Astrocyte (in vitro differentiated cells and primary cell): ENCODE measurements at places on chromosomes 3 and 15.

- H3K27ac ChIP-seq: no peak overlapping the region
- H3K36me3 ChIP-seq: no peaks in the 10 kb centered on the region
- peaks cover 12% of the 10 kb centered on the region for H3K4me1 ChIP-seq
- H3K4me3 ChIP-seq: no peak overlapping the region
These were observed 156.7 kb downstream of the TJP1 start for GRCh38 chr15:29665444-29666003.

DNA sequence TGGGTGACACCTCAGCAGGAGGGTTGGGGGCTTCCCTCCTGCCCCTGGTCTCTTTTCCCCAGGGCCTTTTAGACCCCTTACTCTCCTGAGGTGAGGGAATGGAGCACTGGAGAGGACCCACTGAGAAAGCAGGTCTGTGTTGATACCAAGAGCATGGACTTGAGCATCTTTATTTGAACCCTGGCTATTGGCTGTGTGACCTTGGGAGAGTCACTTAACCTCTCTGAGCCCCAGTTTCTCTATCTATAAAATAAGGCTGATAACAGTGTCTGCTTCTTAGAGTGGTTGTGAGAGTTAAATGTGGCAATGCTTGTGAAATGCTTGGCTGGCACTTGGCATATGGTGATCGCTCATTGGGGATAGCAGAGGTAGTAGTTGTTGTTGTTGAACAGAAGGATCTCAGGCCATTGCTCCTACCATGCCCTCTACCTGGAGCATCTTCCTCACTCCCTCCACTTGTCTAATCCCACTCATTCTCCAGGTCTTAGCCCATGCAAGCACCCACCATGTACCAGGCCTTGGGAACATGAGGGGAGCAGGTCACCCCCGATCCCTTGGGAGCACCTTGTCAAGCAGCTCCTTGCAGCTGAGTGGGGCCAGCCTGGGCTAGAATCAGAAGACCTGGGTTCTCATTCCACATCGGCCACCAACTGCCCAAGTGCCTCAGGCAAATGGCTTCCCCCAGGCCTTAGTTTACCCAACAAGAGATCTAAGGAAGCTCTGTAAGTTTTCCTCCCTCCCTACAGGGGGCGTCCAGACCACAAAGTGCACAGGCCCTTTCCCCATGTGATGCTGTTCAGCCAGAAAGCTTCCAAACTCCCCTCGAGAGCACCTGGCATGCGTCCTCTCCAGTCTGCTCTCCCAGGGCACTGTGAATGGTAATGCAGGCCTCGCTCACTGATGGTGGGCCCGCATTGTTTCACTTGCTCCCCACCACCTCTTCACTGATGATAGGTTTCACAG lies 96.7 kb downstream of the LSM3 start:
- no peak overlapping the region for H3K4me3 ChIP-seq
- DNase-seq: no peak
- peaks cover 4% of the 10 kb centered on the region for H3K27me3 ChIP-seq
- H3K27ac ChIP-seq: no peak overlapping the region
- H3K36me3 ChIP-seq: no peaks in the 10 kb centered on the region

DNA sequence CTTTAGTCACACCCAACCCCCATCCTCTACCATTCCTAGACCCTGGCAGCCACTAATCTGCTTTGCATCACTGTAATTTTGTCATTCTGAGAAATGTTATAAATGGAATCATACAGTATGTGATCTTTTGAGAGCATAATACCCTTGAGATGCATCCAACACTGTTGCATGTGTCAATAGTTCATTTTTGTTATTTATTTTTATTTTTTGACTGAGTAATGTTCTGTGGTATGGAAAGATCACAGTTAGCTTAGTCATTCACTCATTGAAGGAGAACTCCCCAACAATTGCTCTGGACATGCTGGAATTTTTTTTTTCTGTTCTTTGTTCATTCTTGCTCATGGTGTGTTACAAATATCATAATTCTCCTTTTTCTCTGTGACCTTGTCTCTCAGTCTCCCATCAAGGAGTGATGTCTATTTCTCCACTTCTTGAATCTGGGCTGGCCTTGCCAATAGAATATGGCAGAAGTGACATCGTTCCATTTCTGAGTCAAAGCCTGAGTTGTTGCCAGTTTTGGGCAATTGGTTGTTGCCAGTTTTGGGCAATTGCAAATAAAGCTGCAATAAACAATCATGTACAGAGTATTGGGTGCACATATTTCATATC lies 6.8 kb upstream of the ADPGK start:
- no peaks in the 10 kb centered on the region for H3K36me3 ChIP-seq
- H3K4me1 ChIP-seq: peaks cover 15% of the 10 kb centered on the region
- no peak overlapping the region for H3K4me3 ChIP-seq

DNA sequence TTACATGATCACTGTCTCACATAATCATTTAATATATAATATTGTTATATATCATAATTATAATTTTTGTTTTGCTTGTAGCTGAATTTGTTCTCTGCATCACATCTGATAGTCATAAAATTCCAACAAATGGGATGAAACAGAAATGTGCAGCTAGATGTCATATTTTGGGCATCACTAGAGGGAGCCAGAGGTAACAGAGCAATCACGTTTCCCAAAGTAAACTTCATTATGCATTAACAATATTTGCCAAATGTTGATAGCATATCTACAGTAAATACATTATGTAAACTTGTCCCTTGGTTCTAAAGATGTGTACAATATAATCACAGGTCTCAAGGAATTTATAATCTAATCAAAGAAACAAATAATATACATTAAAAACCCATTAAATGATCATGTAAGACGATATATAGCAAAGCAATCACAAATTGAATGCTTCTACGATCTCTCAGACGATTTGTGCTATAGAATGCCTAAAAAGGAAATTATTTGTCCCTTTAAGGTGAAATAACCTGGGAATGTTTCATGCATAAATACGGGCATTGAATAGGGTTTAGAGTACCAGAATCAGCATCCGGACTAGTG lies 234.2 kb upstream of the MCTP2 start:
- no peaks in the 10 kb centered on the region for H3K4me1 ChIP-seq
- H3K4me3 ChIP-seq: no peak overlapping the region
- no peak overlapping the region for H3K27ac ChIP-seq

DNA sequence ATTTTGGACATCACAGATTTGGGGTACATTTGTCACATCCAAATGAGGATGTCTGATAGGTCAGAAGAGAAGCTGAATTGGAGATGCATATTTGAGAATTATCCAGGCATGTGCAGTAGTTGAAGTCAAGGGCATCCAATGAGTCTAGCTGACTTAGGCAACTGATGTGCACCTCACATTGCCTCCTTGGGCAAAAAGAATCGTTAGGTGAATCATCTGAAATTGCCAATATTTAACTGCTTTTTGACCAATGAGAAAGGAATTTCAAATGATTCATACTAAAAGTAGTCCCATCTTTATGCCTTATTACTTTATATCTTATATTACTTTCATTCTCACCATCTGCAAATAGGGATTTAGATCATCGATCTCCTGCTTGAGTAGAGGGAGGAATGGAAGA lies 117.7 kb downstream of the CD47 start:
- H3K4me3 ChIP-seq: no peak overlapping the region
- no peak for DNase-seq
- peaks cover 3% of the 10 kb centered on the region for H3K27me3 ChIP-seq
- no peak overlapping the region for H3K27ac ChIP-seq

GRCh38 chr15:73926219-73927002 lies at the start of gene LOXL1:
LOXL1 (plus strand) TSS chr15:73926462; CDS start chr15:73926784, 322 bp downstream.
- H3K27ac ChIP-seq: peak within 1 kb of the TSS; percentile 94
- peak; percentile 89 for DNase-seq
- no peaks in the 10 kb centered on the region for H3K27me3 ChIP-seq
- no peaks in the 10 kb centered on the region for H3K36me3 ChIP-seq
- peaks cover 82% of the 10 kb centered on the region for H3K4me1 ChIP-seq

DNA sequence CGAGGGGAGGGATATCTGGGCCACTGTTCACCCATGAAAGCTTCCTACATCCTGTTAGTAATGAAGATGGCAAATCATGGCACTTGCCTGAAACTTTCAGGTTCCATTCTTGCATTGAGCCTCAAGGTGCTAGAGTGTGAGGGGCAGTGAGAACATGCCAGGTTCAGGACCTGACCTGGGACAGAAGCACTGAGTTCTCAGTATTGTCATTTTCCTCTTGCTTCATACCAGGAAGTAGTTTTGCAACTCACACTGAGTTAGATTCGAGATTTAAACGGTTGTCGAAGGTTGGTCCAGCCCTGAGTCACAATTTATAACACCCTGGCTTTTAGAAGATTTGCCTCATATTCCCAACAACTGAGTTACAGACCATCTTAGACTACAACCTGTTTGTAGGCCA lies 11.8 kb upstream of the MEIS2 start:
- H3K4me3 ChIP-seq: no peak overlapping the region
- H3K4me1 ChIP-seq: peaks cover 12% of the 10 kb centered on the region
- no peak for DNase-seq
- no peak overlapping the region for H3K27ac ChIP-seq

GRCh38 chr3:34212175-34212574 lies 413.7 kb downstream of the PDCD6IP start:
- no peaks in the 10 kb centered on the region for H3K36me3 ChIP-seq
- H3K4me3 ChIP-seq: no peak overlapping the region
- no peak overlapping the region for H3K27ac ChIP-seq

DNA sequence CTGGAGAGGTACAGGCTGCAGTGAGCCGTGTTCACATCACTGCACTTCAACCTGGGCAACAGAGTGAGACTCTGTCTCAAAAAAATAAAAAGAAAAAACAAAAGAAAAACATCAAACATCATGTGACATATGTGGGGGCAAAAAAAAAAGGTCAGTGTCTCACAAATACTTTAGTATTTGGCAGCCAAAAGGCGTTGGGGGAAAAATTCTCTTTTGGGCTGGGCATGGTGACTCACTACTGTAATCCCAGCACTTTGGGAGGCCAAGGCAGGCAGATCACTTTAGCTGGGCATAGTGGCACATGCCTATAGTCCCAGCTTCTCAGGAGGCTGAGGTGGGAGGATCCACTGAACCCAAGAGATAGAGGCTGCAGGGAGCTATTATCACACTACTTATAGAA lies 47.6 kb downstream of the TMCC1 start:
- no peaks in the 10 kb centered on the region for H3K4me1 ChIP-seq
- no peaks in the 10 kb centered on the region for H3K27me3 ChIP-seq
- no peaks in the 10 kb centered on the region for H3K36me3 ChIP-seq
- H3K4me3 ChIP-seq: no peak overlapping the region
- no peak overlapping the region for H3K27ac ChIP-seq
- no peak for DNase-seq

- no peak for DNase-seq
- no peaks in the 10 kb centered on the region for H3K27me3 ChIP-seq
- H3K36me3 ChIP-seq: no peaks in the 10 kb centered on the region
- H3K4me1 ChIP-seq: no peaks in the 10 kb centered on the region
- no peak overlapping the region for H3K4me3 ChIP-seq
These were observed 236.8 kb downstream of the TUSC7 start for GRCh38 chr3:116946376-116946775.

DNA sequence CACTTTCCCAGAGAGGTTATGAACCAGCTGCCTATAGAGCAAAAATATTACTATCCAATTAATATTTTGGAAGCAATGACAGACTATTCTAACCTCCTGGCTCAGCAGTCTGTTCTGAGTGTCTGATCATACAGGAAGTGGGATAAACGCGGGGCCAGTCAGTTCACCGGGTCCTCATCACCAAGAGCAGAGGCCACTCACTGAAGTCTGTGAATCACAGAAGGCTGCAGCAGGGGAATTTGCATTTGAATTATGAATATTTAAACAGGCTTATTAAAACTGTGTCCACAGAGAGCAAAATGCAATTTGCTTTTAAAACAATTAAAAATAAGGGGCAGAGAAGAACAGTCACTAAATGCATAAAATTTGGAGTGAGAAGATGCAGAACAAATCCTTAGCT lies 305.2 kb downstream of the MCTP2 start:
- H3K36me3 ChIP-seq: no peaks in the 10 kb centered on the region
- no peak overlapping the region for H3K4me3 ChIP-seq
- H3K27ac ChIP-seq: no peak overlapping the region
- DNase-seq: no peak

GRCh38 chr3:121661376-121661775 lies 673 bp upstream of the HCLS1 start:
- no peaks in the 10 kb centered on the region for H3K4me1 ChIP-seq
- DNase-seq: no peak
- H3K27ac ChIP-seq: no peak overlapping the region
- H3K27me3 ChIP-seq: no peaks in the 10 kb centered on the region
- no peak overlapping the region for H3K4me3 ChIP-seq
- H3K36me3 ChIP-seq: peaks cover 22% of the 10 kb centered on the region

DNA sequence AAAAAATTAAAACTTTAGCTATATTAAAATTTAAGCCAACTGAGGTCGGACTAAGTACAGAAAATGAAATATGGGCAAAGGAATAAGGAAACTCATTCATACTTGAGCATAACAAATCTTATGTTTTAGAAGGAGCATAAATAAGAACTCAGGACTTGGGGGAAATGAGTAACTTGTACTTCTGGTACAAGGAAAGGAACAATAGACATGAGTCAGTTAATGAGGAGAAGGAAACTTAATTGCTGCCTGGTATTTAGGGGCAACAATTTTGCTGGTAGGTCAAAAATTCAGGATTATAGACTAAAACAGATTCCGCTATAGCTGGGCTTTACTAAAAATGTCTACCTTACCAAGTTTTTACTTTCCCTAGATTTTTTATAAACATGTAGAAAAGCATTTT lies 113.1 kb downstream of the MYO5A start:
- H3K4me1 ChIP-seq: no peaks in the 10 kb centered on the region
- H3K27me3 ChIP-seq: no peaks in the 10 kb centered on the region
- H3K36me3 ChIP-seq: no peaks in the 10 kb centered on the region
- H3K4me3 ChIP-seq: no peak overlapping the region

DNA sequence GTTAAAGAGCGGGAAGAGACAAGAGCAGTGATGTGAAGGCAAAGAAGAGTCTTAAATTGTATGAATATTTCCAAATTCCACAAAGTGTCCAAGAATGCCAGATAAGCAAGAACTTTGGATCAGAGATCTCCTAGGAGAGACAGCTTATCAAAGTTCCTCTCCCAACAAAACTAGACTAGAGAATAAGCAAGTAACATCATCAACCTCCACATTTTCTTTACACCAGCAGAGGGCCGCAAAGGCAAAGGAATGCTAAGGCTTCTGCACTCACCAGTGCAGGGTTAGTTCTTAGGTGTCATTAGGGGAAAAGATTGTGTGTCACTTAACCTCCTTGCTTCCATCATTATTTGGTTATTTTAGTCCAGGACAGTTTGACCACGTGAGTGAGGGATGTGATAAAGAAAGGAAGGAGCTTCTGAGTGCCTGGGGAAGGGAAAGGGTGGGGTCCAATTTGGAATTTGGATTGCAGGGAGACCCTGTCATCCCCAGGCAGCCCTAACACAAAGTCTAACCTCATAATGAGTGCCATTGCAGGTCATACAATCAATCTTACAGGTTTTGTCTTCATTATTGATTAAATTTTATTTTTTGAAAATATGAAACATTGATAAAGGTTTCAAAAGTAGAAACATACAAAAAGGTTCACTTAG lies 7.5 kb upstream of the CMTM6 start:
- no peak overlapping the region for H3K4me3 ChIP-seq
- H3K36me3 ChIP-seq: no peaks in the 10 kb centered on the region
- no peaks in the 10 kb centered on the region for H3K4me1 ChIP-seq
- H3K27me3 ChIP-seq: no peaks in the 10 kb centered on the region
- peak; percentile 32 for DNase-seq
- H3K27ac ChIP-seq: no peak overlapping the region
